Dermis microvascular lymphatic vessel endothelial cell (primary cell): ENCODE measurements at places on chromosomes 1 and 21. TPM values are rescaled to one million over a fixed set of nuclear protein-coding genes. Genes with fewer than 3 reads are reported as not detected.

DNA sequence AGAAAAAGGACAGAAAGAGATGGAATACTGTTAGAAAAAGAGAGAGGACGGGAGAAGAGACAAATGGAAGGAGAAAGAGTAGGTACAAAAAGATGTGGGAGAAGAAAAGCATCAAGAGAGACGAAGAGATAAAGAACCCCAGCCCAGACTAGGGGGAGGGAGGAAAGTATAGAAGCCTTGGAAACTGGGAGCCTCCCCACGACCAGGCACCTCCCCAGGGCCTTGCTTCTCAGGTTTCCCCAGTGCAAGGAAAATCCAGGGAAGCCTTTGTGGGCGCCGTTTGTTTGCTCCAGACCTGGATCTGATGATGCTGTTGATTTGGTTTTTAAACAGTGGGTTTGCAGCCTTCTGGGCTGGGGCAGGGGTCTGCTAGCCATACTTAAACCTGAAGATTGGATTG lies 15.2 kb upstream of the ALX3 start:
- no peak for DNase-seq

DNA sequence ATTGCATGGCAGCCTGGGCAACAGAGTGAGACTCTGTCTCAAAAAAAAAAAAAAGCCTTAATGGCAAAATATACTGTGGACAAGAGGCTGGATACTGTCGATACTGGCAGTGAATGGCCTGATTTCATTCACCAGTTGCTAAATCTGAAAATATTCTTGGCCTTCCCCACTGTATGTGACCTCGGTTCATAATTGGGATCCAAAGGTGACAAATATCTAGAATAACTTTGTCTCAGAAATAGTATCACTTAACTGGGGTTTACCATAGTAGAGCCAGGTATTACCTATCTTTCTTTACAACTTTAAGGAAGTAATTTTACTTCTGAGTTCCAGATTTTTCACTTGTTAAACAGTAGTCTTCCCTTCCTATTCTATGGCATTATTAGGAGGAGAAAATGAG lies 8.4 kb downstream of the MTF2 start:
- no peak for DNase-seq

DNA sequence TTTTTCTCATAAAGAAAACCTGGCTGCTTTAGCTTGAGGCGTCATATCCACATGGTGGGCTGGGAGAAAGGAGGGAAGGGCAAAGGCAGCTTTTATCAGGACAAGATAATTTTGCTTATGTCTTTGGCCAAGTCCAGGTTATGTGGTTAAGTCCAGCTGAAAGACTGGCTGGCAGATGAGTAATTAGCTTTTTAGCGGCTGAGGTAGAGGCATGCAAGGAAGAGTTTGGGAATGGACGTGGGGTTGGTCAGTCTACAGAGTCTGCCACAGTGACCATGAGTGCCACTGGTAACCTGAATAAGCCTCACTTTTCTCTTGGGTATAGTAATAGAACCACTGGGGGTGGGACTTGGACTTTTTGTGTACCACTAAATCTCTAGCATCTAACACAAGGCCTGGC lies 39.8 kb downstream of the NEK7 start:
- DNase-seq: no peak

GRCh38 chr1:154998818-154999570 lies 3.6 kb upstream of the ZBTB7B start:
- peak; percentile 58 for DNase-seq

- no peak for DNase-seq
These were observed 8.8 kb upstream of the RABGAP1L start for GRCh38 chr1:174150499-174150898.

- DNase-seq: peak; percentile 47
These were observed 12.6 kb downstream of the PYCR2 start for GRCh38 chr1:225911191-225912130.

DNA sequence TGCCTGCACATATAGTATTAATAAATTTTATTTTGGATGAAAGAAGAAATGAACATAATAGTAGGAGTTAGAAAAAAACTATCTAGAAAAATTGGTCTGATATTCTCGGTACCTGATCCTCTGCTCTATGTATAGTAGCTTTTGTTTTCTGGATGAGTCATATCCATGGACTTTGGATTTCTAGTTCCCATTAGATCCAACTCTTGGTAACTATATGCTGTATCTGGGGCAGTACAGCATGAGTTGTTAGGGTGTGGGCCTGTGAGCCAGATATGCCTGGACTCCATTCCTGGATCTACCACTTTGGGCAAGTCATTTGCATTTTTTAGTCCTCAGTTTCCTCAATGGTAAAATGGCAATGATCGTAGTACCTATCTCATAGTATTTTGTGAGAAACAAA lies 372.2 kb upstream of the PKN2 start:
- no peak for DNase-seq

GRCh38 chr1:31428436-31429221 lies 15.6 kb downstream of the SERINC2 start:
- DNase-seq: no peak

The CSF3R gene
- not detected in 2 replicates for total RNA-seq

The CFAP57 gene
- 0.25 and 0.26 TPM in 2 replicates for total RNA-seq

The LMX1A gene
- not detected in 2 replicates for total RNA-seq
